ENCODE measurements at places on chromosomes 4 and X.
A peak's percentile ranks its signal among the peaks of the same experiment; 100 is the strongest.

GRCh38 chr4:42498040-42498439 is 100.8 kb downstream of the SHISA3 start:
- no peak for DNase-seq

GRCh38 chrX:45714866-45715265 is 514.2 kb upstream of the DIPK2B start:
- peak; percentile 92 for DNase-seq

- DNase-seq = no peak
Measured at GRCh38 chr4:145414226-145414625, 67.4 kb upstream of the SMAD1 start.

DNA sequence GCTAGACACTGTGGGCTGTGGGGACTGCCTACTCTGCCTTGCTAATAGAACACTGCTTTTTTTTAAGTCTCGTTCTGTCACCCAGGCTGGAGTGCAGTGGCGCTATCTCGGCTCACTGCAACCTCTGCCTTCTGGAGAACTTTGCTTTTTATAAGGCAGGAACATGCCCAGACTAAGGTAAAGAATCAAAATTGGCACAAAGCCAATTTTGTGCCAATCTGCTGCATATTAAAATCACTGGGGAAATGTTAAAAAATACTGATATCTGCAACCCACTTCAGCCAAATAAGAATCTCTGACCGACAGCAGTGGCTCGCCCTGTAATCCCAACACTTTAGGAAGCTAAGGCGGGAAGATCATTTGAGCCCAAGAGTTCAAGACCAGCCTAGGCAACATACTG is 36.5 kb upstream of the CEP135 start:
- no peak for DNase-seq

- peak; percentile 37 for DNase-seq
Measured at GRCh38 chr4:113106108-113106507, 56.7 kb downstream of the ANK2 start.

DNA sequence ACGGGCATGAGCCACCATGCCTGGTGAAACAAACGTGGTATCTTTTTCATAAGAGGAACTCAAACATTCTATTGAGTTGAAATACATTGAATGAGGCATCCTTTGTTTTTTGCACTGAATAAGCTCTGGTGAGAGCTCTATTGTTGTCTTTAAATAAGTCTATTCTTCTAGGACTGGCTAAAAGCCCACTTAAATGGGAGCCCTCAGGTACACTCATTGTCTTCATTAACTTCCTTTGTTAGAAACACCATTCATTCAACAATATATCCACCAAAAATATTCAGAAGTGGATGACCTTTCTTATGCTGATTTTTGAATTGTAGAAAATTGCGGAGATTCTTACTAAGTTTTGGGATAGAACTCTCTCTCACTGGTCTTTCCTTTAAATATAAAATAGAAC is 568.0 kb downstream of the IL1RAPL1 start:
- DNase-seq = no peak

DNA sequence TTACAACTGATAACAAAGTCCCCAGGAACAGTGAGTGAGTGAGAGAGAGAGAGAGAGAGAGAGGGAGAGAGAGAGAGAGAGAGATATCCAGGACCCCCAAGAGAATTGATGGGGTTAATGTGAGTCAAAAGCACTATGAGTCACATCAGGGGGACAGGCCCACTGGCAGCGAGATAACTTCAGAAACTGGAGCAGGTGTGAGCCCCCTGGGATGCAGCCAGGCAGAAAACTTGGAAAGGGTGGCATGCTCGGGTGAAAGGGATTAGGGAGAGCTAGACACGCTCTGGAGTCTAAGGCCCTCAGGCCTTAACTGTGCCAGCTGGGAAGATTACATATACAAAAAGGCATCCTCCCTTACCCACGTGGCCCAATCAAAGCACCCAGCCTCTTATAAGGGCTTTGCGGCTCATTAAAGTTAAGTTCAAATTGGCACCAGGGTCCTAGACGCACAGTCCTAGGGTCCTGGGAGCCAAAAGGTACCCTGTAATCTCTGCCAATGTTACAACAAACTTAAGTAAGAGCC is 841 bp downstream of the ACOT9 start:
- DNase-seq = peak; percentile 89

- DNase-seq = no peak
Measured at GRCh38 chrX:50100188-50100587, 100.6 kb downstream of the AKAP4 start.

- DNase-seq = no peak
Measured at GRCh38 chrX:3420316-3420715, 73.9 kb upstream of the MXRA5 start.

GRCh38 chrX:128975745-128976144 is 547.5 kb downstream of the SMARCA1 start:
- no peak for DNase-seq

GRCh38 chr4:75051431-75051830 is 118.5 kb downstream of the PARM1 start:
- DNase-seq = no peak

GRCh38 chr4:6567218-6567617 is 7.8 kb upstream of the MAN2B2 start:
- no peak for DNase-seq

DNA sequence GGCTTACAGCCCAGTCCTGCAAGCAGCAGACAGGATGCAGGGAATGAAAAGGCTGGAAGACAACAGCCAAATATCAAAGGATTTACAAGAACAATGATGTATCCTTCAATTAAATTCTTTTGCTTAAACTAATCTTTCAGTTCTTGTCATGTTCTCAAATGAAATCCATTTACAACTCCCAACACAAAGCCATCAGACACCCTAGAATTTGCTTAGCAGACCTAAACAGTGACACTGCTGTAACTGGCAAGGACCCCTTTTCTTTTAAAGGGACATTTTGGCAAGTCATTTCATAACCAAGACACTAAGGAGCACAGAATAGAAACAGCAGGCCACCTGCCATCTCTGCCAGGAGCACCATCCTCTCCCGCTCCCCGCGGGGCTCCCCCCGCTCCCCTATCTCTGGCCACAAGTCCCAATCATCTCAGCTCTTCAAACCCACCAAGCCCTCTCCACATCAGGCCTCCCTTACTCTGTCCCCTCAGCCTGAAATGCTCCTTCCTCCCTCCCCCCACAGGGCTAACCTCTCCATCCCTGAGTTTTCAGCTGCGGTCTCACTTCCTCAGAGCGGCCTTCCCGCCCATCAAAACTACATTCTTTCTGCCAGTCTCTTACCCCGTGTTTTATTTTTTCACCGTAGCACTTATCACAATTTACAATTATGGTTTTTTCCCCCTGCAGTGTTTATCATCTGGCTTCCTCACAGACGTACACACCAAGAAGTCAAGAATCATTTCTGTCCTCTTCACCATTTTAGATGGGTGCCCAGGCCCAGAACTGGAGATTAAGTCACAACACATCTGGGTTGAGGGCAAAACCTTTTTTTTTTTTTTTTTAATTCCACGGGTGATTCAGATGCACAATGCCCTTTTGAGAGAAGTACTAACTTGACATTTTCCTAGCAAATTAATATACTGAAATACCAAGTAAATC is 45.8 kb downstream of the TSPAN5 start:
- DNase-seq = no peak

- DNase-seq = peak; percentile 70
Measured at GRCh38 chr4:54439831-54440243, 210.7 kb downstream of the PDGFRA start.

GRCh38 chr4:154527308-154527707 is 22.9 kb downstream of the PLRG1 start:
- DNase-seq = no peak

DNA sequence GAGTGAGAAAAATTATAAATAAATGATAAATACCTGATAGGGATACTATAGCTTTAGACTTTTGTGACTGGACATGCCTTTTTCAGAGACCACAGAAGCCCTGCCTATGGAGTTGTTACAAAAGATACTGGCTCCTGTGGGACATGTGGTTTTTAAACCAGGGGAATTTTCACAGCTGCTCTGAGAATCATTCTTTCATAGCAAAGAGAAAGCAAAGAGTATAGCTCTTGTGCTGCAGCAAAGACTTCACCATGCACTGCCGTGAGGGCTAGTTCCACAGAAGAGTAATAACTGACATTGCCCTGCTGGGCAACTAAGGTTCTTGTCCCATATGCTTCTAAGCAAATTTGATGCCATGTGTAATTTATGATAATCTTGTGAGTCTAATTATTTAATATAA is 98.2 kb downstream of the MAPK10 start:
- no peak for DNase-seq

- DNase-seq = no peak
Measured at GRCh38 chr4:110172972-110173371, 25.4 kb downstream of the ELOVL6 start.

GRCh38 chr4:110653321-110654253 is 30.7 kb upstream of the PITX2 start:
- no peak for DNase-seq

- no peak for DNase-seq
Measured at GRCh38 chr4:153371701-153372234, 27.3 kb downstream of the MND1 start.

DNA sequence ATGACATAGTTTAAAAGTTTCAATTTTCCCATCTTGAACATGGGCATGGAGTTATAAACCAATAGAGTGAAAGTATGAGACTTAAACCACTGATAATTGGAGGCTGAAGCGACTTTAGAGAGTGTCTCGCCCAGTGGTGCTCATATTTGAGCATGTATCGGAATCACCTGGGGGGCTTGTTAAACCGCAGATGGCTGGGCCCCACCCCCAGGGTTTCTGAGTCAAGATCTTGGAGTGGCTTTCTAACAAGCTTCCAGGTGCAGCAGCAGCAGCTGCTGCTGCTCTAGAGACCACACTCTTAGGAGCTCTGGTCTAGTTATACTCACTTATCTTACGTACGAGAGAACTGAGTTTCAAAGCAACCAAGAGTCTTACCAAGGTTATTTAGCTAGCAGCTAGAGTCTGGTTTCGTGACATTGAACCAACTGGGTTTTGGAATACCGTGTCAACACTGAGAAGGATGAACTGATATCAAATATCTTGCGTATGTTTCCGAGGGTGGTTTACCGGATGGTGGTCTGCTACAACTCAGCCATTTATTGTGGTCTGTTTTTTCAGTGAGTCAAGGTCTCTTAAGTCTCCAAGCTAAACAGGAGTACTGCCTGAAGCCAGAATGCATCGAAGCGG is 5.9 kb downstream of the PHEX start:
- DNase-seq = no peak

- DNase-seq = no peak
Measured at GRCh38 chrX:72031118-72031517, 100.6 kb downstream of the RTL5 start.

DNA sequence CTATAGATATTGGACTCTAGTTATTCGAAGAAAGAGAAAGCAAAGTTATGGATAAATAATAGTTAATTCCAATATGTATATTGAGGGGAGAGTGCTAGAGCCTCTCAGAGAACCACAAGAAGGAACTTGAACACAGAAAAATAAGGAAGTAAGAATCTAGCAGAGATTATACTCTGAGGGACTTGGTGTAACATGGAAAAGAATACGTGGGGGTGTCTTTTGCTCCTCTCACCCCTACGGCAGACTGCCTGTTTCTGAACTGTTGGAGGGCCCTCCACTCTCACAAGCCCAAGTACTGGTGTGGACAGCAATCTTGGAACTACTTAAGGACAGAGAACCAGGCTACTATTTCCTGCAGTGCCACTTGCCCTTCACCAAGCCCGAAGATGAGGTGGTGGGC is 1174.4 kb upstream of the PCDH10 start:
- DNase-seq = no peak

- DNase-seq = no peak
Measured at GRCh38 chrX:31435592-31435991, 363.8 kb upstream of the FTHL17 start.

DNA sequence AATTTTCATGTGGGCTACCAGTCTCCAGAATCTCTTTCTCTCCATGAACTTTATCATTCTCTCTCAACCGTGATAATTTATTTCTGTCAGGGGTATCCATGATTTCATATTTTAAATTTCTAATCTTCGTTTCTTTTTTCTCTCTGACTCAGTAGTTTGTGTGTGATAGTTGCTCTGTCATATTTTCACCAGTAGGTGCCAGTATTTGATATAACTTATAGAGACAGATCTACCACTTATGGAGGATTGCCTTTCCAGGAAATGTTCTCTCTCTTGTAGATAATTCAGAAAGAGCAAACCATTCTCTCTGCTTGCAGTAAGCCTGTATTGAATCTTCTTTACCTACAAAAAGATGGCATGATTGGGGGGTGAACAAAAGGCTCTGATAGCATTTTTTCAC is 79.3 kb upstream of the DYNLT3 start:
- DNase-seq = peak; percentile 40

GRCh38 chrX:8341814-8342590 is 122.6 kb upstream of the VCX3B start:
- peak; percentile 21 for DNase-seq

GRCh38 chrX:44529310-44529709 is 13.3 kb downstream of the FUNDC1 start:
- no peak for DNase-seq

GRCh38 chr4:1405636-1406393 is 427 bp downstream of the NKX1-1 start:
- DNase-seq = no peak

DNA sequence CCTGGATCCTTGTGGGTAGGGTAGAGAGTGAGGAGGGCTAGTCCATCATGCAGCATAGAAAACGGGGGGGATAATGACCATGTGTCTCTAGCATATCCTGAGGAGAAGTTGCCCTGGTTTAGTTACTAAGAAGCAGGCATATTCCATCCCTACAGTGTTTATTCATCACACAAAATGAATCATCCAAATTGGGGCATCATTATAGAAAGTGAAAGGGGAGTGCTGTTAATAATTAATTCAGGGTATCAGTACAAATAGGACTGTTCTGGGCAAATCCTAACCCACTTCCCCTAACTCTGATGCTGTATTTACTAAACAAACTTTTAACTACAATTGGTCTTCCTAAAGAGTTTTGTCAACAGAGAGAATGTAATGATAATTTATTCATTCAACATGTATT is 281.1 kb upstream of the ARX start:
- DNase-seq = no peak

GRCh38 chr4:181684310-181684709 is 558.9 kb upstream of the TENM3 start:
- DNase-seq = no peak

DNA sequence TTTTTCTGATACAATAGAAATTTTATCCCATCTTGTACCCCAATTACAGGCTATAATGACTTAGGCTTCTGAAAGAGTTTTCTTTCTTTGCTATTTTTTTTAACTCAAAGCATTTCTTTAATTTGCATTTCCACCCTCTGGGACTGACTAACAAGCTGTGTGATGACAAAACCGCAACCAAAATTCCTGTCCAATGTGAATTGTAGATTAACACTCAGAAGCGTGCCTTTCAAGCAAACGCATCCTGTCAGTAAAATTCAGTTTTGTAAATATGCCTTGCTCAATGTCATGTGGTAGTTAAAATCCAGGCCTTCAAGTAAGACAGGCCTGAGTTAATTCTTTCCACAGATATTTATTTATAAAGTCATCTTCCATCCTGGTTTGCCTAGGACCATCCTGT is 50.3 kb downstream of the STK32B start:
- DNase-seq = no peak

GRCh38 chr4:7635445-7636239 is 200.9 kb upstream of the PSAPL1 start:
- no peak for DNase-seq

DNA sequence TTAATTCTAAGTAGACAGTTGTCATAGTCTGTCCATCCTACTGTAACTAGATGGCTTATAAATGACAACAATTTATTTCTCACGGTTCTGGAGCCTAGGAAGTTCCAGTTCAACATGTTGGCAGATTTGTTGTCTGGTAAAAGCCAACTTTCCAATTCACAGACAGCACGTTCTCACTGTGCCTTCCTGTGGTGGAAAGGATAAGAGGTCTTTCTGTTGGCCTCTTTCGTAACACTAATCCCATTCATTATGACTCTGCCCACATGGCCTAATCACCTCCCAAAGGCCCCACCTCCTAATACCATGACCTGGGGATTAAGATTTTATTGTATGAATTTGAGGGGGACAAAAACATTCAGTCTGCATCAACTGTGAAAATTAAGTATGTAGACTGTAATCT is 83.2 kb downstream of the GALNTL6 start:
- DNase-seq = no peak
